NCI-H1930 (cell line): ENCODE measurements at places on chromosomes 4 and X.

DNA sequence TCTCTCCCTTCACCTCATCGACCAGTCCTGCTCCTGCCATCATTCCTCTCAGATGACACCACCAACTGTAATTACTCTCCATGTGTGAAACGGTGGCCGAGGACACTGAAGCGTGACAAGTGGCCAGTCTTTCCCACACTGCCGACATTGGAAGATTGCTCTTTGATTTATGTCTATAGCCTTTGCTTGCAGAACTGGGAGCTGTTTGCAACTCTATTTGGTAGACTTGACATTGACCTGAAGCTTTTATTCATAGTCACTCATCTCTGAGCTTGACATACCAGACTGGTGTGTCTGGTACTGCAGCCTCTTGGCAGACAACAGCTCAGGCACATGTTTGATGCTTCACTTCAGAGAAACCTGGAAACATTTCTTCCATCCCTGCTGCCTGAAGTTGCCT, 121.8 kb upstream of the GALNT7 start:
- DNase-seq = no peak

- no peak for DNase-seq
Measured at GRCh38 chr4:172787111-172787510, 381.5 kb upstream of the GALNT7 start.

- no peak for DNase-seq
Measured at GRCh38 chr4:8920969-8921368, 49.3 kb upstream of the HMX1 start.

GRCh38 chr4:61853041-61853440, 652.9 kb downstream of the ADGRL3 start:
- no peak for DNase-seq

DNA sequence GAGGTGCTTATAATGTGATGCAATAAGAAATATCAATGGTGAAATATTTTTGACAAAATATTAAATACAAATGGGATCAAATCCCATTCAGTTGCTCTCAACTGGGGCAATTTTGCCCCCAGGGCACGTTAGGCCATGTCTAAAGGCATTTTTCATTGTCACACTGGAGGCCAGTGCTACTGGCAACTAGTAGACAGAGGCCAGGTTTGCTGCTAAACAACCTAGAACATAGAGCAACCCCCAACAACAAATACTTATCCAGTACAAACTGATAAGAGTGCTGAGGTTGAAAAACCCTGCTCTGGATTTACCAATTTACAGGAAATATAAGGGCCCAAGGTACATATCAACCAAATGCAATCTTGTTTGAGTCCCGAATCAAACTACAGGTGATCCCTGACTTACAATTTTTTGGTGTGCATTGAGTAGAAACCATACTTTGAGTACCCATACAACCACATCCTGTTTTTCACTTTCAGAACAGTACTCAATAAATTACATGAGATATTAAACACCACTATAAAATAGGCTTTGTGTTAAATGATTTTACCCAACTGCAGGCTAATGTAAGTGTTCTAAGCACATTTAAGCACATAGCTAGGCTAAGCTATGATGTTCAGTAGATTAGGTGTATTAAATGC, 237.5 kb downstream of the HNRNPD start:
- DNase-seq = no peak

GRCh38 chr4:17511051-17511450, 839 bp downstream of the QDPR start:
- no peak for DNase-seq

DNA sequence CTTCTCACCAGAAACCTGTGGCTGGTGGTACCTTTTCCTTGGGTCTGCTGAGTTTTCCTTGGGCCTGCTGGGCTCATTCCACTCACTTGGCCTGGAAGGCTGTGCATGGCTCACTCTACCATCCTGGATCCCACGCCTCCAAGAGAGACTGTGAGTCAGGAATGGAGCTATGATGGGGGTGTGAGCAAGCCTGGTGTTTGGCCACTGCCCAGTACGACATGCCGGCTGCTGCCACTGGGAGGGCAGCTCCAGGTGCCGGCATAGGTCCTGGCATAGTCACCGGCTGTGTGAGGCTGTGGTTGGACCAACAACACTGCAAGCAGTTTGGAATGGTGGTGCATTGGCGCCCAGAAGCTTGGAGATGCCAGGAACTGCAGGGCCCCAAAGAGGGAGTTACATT, 721.7 kb downstream of the PCDH18 start:
- no peak for DNase-seq

DNA sequence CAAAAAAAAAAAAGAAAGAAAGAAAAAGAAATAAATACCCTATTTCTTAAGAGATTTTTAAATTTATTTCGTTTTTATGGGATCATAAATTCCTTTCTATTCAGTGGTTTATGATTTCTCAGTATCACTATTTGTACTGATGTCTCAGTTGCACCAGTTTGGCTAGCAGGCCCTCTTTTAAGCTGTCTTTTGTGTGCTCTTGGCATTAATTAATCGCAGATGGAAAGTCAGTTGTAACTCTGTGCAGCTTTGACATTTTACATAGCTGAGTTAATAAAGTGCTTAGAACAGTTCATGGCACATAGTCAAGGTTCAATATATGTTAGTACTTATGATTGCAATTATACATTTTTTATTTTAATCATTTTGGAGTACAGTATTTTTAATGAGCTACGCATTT, 123.7 kb upstream of the NUDT6 start:
- no peak for DNase-seq

DNA sequence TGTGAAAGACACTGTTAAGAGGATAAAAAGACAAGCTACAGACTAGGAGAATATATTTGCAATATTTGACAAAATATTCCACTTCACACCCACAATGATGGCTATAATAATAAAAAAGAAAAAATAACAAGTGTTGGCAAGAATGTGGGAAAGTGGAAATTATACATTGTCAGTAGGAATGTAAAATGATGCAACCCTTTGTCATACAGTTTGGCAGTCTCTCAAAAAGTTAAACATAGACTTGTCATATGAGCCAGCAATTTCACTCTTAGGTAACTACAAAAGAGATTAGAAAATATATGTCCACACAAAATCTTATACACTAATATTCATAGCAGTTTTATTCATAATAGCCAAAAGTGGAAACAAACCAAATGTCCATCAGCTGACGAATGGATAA, 5.2 kb upstream of the RADX start:
- no peak for DNase-seq

DNA sequence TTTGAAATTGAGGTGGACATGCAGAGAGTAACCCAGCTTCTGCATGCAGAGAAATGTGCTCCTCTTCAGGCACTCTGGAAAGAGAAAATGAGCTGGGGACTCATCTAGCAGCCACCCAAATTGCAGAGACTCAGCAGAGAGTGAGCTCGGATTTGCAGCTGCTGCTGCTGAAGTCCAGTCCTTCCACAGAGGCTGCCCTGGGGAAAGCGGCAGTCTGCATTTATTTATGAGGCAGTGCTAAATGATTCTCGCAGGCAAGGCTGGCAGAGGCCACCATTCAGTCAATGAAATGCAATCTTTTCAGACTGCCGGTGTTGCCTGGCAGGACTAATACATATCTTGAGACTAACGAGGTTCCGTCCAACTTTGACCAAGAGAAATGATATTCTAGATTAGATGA, 404.8 kb downstream of the NLGN4X start:
- DNase-seq = no peak

- DNase-seq = no peak
Measured at GRCh38 chr4:616911-617643, 8.3 kb upstream of the PDE6B start.

DNA sequence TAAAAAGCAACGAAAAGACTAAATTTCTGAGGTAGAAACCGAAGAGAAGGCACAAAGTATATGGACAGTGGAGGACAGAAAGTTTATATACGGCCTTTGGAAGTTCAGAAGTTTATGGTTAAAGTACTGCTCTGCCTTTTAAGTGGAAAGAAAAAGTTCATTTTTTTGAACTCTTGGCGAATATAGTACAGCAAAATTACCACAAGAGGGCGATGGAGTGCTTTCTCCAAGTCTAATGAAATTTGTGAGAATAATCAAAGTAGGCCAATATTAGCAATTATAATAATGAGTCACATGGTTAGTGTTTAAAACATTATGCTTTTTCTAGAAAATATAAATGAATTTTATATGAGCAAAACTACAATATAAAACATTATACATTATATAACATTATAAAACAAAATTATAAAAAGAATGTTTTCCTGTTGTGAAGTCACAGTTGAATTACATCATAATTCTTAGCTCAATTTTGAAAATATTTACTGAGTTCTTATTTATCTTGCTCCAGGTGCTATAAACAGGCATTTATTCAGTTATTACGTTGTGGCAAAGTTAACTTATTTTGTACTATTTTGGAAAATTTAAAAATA, 136.2 kb upstream of the BMPR1B start:
- no peak for DNase-seq

GRCh38 chr4:95155759-95156451, 392.9 kb downstream of the UNC5C start:
- no peak for DNase-seq

DNA sequence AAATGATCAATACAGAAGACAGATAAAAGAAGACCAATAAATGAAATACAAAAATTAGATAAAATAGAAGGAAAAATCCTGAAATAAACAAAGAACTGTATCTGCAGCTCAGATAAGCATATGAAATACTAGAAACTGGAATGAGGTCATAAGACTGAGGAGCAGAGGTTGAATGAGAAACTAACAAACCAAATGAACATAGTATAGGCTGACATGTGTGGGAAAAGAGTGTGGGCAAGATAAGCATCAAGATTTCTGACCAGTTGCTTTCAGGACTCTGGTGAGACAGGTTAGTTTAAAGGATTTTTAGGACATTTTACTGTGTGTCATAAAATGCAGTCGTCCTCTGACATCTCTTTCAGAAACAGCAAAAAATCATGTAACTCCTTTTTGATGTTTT, 2073.2 kb upstream of the TENM3 start:
- no peak for DNase-seq

DNA sequence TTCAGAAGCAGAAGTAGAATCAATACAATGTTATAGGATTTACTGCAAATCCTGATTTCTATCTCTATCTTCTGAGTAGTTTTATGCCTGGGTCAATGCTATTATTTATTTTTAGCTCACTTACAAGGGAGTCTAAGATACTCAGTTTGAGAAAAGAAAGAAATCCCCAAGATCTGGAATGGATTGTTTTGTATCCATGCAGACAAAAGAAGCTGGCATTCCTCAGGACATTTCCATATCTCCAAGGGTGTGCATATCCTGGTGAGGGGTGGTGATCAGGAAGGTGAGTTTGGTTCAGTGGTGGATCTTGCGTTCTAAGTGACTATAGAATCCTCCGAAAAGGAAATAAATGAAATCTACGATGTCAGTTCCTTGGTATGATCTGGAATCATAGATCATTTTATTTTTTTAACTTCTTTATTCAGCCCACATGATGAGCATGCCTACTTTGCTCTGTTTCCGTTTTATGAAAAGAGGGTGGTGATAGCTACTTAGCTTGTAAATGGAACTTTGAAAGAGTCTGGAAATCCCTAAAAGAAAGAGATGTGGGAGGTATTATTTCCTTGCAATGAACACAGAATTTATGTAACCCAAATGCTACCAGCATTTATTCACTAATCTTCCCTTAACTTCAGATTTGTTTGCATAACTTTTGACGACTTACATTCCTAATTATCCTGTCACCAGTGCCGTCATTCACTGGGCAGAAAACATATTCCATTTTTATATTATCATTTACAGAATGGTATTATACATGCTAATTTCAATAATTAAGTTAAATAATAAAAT, 81.1 kb upstream of the RAPGEF2 start:
- no peak for DNase-seq

DNA sequence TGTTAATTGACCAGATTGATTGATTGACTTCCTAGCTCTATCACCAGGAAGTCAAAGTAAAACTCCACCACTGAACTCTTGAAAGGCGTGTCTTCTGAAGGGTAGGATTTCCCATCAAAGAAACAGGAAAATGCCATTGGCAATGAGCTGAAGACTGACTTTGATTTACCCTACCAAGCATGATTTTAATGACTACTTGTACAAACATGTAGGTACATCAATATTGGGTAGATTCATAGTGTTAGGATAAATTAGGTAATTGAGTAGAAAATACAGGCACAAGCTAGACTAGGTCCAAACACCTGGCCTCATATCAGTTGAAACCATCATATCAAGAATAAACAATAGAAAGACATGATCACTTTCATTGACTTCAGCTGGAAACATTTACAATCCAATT, 53.2 kb upstream of the ATXN3L start:
- no peak for DNase-seq

GRCh38 chr4:165208741-165209388, 1.5 kb downstream of the KLHL2 start:
- DNase-seq = no peak

DNA sequence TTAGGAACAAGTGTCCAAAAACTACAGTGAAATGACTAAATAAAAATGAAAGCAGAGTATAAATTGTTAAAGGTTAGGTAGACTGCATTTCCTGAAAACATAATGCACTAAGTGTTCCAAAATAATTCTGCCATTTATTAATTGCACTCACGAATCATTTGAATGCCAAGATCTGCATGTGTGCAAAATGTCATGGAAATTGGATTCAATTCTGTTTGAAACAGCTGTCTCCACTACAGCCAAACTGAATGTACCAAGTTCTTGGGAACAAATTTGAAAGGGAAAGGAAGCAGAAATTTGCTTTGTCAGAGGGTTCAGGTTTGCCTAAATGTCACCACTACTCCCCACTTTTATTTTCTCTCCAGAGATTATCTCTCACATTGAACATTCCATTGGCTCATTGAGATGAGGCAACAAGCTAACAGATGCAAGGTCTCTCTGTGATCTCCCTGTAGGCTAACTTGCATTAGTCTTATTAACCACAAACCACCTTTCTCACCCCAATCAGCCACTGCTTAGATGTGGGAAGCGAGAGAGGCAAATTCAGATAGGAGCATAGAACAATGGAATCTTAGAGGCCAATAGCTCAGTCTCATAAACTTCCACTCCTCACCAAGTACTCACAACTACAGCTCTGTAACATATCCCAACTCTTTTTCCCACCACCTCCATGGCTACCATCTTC, 226.6 kb downstream of the KDR start:
- DNase-seq = no peak

DNA sequence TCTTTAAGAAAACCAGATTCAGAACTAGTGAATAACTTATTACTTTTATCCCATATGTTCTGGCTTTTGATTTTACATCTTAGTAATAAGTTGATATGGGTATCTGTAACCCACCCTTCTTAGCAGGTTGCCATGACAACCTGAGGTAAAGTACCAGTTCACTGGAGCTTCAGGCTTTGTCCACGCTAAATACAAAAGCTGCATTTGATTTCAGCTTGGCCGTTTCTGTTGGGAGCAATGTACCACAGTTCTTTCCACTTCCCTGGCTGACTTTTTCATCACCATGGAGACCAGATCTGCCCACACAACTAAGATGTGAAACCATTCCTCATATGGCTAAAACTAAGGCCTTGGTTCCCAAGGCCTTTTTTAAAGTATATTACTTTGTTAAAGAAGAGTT, 26.1 kb downstream of the KLHL34 start:
- no peak for DNase-seq

DNA sequence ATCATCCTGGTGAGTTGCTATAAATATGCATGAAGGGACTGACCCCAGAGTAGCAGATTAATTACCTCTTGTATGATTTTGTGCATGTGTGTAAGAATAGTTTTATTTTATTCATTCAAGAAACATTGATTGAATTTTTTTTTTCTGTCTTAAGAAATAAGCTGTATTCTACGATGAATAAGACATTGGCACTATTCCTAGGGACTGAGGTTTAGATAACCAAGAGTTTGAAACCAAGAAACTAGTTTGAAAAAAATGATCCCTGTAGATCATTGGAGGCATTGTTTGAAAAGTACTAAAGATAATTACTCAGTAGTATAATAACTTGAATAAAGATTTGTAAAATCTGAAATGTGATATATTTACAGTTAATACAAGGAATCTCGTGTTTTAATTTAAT, 1086.9 kb downstream of the PCDH7 start:
- no peak for DNase-seq
